Brain (organoid and tissue), 16 donors: ENCODE measurements at places on chromosomes 5 and 9.

- DNase-seq = no peak
These were observed 10.5 kb downstream of the HABP4 start for GRCh38 chr9:96460470-96460869.

DNA sequence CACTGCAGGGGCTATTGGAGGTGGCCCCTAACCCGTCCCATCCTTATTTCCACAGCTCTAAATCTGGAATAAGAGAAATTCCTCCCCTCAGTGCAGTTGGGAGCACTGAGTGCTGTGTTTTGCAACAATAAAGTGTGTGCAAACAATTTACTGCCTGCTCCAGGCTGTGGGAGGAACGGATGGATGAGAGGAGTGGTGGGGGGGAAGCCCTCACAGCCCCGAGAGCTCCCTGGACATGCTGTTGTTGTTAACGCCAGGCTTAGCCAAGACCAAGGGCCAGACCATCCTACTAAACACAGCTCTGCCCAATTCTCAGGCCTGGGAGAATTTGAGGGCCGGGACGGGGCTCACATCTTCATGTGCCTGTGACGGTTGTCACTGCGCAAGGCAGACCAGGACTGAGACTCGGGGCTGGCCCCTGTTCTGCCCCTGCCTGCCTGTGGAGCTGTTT, 200.2 kb downstream of the DAB2IP start:
- no peak for DNase-seq

- DNase-seq = no peak
These were observed 25.2 kb downstream of the SLC25A48 start for GRCh38 chr5:135859641-135860040.

GRCh38 chr5:147408980-147409379, 100.9 kb downstream of the DPYSL3 start:
- no peak for DNase-seq

DNA sequence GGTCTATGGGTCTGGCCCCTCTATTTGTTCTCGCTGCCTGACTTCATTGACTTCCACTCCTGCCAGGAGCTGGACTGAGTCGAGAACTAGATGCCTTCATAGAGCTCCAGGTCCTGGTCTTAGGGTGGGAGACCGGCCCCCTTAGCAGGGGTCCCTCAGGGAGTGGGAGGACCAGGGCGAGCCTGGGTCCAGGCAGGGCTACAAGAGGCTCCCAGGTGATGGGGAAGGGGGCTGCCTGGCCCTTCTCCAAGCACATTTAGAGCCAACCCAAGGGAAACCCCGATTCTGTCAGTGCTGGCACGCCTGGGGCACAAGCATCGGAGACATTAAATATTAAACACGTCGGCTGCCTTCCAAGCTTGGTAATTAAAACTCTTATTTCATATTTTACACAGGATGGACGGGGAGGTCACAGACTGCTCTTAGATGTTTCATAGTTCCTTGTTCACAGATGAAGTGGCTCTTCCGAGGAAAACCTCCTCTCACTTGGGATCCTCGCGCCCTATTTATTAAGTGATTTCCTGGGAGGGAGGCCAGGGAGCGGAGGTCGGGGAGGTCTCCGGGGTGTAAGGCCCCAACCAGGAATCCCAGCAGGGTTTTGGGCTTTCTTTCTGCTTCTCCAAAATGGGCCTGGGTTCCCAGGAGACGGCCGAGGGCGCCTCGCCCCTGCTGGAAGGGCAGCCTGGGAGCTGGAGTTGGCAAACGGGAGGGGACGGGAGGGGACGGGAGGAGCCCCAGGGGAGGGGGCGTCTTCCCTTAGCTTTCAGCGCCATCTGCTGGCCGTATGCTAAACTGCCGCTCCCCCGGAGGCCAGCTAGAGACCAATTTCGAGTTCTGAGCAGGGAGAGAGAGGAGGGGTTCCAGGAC, 23.4 kb upstream of the ZBTB43 start:
- DNase-seq = peak; percentile 94

DNA sequence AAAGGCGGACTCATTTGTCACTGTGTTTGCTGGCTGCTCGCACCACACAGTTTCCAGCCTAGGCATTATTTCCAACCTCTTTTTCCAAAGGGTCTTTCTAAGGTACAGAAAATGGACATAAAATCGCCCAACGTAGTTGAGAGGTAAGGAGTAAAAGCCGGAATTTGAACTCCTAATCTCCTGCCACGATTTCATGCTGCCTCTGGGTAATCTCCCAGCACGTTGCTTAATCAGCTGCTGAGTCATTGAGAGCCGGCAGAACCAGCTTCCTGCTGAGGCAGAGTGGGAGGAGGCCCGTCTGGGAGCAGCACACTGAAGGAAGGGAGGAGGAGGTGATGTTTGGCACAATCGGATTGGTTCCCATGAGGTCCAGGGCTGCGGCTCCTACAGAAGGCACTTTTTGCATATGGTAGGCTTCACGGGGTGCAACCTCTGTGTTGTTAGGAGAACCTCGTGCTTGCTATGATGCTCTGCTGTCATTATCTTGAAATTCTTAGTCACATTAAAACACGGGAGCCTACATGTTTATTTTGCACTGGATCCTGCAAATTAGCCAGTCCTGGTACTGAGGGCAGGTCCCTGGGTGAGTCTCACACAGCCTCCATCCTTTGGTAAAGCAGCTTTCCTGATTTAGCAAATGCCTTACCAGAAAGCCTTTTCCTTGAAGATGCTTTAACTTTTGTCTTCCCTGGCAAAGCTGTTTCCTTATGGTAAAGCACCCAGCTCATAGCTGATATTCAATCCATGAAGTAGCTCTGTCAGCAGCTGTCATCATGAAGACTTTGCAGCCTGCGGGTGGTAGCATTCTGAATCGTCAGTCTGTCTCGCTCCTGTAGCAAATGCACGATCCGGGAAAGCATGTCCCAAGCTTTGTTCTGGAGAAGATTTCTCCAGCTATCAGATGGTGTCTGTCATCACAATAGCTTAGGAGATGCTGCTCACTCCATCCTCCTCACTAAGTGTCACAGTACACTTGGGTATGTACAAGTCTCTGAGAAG, 191.6 kb upstream of the MSX2 start:
- DNase-seq = peak; percentile 67

DNA sequence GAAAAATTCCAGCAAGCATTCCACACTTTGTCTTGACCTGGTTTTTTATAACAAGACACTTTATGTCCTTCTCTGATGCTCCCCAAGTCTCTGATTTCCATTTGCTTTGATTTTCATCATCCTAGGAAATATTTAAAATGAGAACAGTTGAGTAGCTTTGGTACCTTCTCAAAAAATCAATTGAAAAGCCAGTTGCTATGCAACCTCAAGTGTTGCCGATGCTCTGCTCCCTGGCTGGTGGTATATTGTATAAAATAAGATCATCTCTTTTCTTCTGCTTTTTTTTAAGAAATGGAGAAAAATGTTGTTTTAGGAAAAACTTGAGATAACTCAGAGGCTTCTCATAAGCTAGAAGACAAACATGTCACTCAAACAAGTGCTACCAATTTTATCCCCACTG, 109.7 kb downstream of the ZNF354C start:
- peak; percentile 62 for DNase-seq

- DNase-seq = no peak
These were observed 216.5 kb downstream of the MCTP1 start for GRCh38 chr5:95068289-95068910.

DNA sequence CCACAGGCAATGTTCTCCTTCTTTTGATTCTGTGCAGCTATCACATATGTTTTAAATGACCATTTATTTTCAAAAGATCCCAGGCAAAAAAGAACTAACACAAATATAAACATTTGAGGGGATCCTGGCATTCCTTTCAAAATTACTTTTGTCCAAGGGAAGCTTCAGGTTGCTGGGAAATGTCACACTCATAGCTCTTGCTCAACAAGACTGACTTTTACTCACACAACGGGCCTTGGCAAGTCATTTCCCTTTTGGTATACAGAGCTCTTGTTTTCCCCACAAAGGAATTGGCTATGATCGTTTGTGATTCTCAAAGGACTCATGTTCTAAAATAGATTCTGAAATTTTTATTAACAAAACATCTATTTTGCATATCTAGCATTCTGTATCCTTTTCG, 4.5 kb upstream of the PALM2AKAP2 start:
- DNase-seq = no peak

DNA sequence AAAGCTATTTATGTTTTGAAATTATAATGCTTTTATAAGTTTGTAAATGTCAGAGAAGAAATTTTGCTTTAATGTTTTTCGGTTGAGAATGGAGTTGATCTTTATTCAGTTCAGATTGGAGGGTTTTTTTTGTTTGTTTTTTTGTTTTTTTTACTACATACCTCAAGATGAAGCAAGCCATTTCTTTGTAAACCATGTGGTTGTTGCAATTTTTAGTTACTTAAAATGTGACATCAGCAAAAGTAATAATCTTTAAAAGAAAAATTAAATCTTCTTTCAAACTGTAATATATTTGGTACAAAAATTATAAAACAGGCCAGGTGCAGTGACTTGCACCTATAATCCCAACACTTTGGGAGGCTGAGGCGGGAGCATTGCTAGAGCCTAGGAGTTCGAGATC, 102.6 kb downstream of the CDC42SE2 start:
- no peak for DNase-seq

- no peak for DNase-seq
These were observed 5.4 kb downstream of the RAD17 start for GRCh38 chr5:69374911-69375446.
